NCI-H1092 (cell line): ENCODE measurements at places on chromosomes 2 and 18.
A peak's percentile ranks its signal among the peaks of the same experiment; 100 is the strongest.

- no peak for DNase-seq
Observed at GRCh38 chr2:176156807-176157498, at the start of gene HOXD3. Gene HOXD3 (plus strand): TSS chr2:176157307. CDS start chr2:176169115, 11,808 bp downstream.

DNA sequence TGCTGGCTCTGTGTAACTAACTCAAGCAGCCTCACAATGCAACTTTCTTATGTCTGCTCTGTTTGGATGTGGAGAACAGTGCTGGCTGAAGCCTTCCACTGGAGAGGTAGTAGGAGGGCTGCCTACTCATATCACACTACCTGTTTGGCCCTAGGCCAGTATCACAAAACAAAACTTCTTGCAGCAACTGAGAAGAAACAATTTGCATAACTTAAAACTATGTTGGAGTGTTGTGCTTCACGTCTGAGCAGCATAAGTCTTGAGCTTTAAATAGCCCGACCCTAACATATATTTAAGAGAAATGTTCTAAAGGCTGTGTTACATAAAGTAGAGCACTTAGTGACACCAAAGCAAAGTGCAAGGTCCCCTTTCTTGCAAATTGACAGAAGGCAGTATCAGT lies 204.9 kb upstream of the ACVR2A start:
- DNase-seq, result no peak

DNA sequence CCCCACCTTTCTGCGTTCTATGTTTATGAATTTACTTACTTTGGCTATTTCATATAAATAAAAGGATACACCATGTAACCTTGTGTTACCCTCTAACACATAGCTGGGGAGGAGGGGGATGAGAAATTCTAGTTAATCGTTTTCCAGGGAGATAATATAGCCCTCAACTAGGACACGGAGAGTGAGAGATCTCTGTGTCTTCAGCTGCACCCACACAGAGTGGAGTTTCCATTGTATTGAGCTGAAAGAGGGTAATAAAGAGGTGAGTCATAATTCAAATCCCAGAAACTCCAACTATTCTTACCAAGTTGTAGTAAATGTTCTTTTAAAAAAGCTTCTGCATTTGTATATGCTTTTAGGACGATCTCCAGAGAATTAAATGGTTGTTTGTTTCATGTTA lies 110.1 kb upstream of the SULT1C3 start:
- DNase-seq, result no peak

GRCh38 chr2:221572821-221573429 lies 821 bp upstream of the EPHA4 start:
- DNase-seq, result no peak

- no peak for DNase-seq
Observed at GRCh38 chr2:154537843-154538450, 160.5 kb upstream of the KCNJ3 start.

- no peak for DNase-seq
Observed at GRCh38 chr2:85765081-85765731, 11.4 kb downstream of the ATOH8 start.

- no peak for DNase-seq
Observed at GRCh38 chr2:236743039-236743920, 173.7 kb downstream of the ACKR3 start.

DNA sequence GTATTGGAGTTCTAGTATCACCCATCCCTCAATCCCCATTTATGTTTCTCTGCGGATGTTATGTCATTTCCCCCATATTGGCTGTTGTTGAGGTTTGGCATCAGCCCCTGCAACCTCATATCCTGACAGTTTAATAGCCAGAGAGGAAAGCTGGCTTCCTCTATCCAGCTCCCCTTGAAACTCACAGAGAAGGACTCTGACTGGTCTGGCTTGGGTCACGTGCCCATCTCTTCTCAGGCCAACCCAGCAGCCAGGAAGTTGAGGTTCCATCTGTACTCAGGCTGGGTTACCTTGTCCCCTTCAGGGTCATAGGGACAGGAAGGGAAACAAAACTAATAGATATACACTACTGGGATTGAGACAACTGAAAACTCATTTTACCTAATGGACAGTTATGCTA lies 148.0 kb upstream of the SLC14A2 start:
- DNase-seq, result no peak

- DNase-seq, result no peak
Observed at GRCh38 chr18:46480226-46480625, 176.8 kb downstream of the LOXHD1 start.

- no peak for DNase-seq
Observed at GRCh38 chr2:172380436-172381274, 46.7 kb upstream of the ITGA6 start.

DNA sequence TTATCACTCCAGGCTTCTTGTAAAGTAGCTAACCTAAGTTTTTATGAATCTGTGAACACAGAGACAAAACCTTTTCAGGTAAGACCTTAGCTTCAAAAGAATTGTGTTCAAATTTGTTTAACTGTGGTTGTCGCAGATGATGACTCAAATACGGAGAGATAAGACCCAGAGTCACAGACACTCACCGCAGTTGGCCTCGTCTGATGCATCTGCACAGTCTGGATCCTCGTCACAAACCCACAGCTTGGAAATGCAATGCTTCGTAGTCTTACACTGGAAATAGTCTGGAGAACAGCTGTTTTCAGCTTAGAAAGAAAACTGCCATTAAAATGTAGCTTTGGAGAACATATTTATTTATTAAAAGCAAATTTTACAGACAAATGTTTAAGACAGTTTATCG lies 1662.1 kb upstream of the NXPH2 start:
- DNase-seq, result no peak

GRCh38 chr2:237869343-237870102 lies 10.1 kb downstream of the RAMP1 start:
- DNase-seq, result no peak

DNA sequence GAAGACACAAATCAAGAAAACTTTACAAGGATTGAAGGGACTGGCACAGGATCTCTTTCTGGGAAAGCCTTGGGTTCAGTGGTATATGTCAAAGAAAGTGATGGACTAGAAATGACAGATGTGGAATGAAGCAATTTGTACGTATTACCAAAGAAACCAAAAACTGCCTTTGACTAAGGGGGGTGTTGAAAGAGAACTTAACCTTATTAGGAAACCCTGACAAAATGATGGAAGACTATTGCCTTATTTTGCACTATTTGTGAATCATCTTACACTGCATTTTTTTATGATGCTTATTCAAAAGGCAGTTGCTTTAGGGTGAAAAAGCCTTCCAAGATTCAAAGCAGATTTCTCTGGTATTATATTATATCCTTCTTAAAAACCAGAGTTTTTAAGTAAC lies 4.0 kb downstream of the TSGA10 start:
- no peak for DNase-seq

DNA sequence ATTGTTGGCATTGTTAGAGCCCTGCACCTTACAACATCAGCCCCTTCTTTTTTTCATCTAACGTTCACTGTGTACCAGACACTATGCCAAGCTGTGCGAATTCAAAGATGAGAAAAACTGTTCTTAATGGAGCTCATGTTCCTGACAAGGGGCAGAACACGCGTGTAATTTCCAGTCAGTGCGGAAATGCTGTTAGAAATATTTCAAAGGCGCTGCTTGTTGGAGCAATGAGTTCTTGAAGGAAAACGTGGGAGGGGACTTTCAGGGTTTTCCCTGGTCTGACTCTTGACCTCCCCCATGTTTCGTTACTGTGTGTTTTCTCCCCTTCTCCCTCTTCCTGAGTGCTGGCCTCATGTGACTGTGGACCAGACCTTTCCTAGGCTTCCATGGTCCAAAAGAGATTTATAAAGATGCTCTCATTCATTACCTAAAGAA lies 1.5 kb downstream of the MTHFD2 start:
- no peak for DNase-seq

GRCh38 chr2:228352048-228352447 lies 170.6 kb upstream of the SPHKAP start:
- DNase-seq, result peak; percentile 64

DNA sequence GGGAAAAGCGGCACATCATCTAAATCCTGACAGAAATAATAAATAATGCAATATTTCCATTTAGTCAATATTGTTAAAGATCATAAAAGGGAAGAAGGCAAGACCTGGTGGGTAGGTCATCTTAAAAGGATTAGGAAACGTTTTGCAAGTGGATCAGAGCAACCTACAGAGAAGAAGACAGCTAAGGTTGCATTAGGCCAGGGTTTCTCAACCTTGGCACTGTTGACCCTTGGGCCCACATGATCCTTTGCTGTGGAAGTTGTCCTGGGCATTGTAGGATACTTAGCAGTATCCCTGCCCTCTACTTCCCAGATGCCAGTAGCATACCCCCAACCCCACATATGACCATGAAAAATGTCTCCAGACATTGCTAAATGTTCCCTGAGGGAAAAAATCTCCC lies 55.0 kb downstream of the KLF7 start:
- DNase-seq, result no peak

DNA sequence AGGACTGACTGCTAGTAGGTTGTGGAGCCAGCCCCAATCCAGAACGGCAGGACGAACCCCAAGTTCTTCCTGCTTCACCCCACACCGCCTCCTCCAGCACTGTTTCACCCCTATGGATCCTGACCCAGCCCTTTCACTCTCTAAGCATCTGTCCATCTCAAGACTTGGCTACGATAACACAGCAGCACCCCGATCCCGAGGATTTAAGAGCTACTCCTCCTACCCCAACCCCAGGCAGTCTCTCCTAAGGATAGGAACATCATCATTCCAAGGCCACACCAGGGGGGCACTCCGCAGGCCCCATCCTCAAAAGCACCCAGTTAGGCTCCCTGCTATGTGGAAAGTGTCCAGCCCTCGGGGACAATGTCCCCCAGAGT lies 645 bp downstream of the KCTD18 start:
- DNase-seq, result no peak

DNA sequence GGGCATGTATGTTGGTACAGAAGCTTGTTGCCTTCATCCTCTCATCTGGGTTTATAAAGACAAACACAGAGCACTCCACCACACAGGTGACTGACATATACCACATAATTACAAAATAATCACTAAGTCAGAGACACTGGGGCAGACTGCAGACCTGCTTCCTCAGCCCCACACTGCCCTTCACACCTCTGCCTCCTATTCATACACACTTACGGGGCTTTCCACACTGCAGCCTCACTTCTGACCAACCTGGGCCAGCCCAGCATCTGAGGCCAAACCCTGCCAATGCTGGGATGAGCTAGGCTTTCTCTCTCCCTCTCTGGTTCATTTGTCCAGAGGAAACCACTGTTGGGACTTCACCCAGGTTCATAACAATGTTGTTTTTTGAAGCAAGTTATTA lies 4.5 kb downstream of the EMX1 start:
- no peak for DNase-seq

DNA sequence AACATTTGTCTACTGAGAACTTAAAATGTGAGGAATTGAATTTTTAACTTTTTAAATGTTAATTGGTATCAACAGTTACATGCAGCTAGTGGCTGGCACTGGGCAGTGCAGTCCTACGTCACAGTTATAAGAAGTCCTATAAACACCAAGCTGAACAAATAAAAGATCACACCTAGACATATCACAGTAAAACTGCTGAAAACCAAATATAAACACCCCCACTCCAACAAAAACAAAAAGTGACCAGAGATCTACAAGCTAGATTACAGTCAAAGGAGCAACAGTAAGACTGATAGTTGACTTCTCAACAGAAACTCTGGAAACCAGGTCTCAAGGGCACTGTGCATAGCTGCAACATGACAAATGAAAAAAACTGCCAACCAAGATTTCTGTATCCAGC lies 19.4 kb downstream of the TLK1 start:
- no peak for DNase-seq

DNA sequence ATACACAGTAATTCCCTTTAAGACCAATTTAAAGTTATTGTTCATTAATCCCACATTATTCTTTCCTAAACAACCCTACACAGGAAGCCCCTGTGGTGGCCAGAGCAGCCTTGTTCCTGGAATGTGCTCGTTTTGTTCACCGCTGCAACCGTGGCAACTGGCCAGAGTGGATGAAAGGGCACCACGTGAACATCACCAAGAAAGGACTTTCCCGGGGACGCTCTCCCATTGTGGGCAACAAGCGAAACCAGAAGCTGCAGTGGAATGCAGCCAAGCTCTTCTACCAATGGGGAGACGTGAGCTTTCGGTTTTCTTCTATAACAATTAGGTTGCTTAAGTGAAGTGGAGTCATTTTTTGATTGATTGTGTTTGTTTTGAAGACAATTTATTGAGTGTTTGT lies 101.0 kb downstream of the UNC80 start:
- no peak for DNase-seq

DNA sequence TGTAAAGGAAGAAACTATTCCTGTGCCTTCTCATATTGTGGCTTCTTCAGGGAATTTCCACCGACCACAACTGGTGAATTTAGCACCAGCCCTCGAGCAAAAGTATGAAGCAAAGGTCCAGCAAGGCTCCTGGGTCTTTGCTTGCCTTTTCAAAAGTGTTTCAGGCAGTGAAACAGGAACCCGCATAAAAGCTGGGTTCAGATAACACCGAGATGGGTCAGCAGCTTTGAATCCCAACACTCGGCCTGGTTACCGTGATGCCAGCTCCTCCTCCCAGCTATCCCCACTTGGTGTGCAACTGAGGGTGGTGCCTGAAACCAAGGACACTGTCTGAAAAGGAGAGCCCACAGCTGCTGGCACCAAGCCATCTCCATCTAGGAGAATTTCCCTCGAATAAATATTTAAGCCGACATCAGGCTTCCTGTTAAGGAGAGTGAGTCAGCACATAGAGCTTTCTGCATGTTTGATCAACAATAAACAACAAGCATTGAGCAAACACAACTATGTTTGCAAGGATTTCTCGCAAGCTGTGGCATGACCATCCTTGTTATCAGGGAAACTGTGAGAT lies 69.5 kb downstream of the ANTXR1 start:
- DNase-seq, result no peak

- no peak for DNase-seq
Observed at GRCh38 chr2:156800065-156800653, 364.0 kb downstream of the GPD2 start.
